Stimulated activated CD8-positive, alpha-beta memory T cell treated with anti-CD3 and anti-CD28 coated beads, Interleukin-15, amount 100 ng/mL, for 4 hours (primary cell): ENCODE measurements at places on chromosomes 5 and 9.

- no peak for DNase-seq
Measured at GRCh38 chr9:114852050-114852594, 46.3 kb upstream of the TNFSF15 start.

DNA sequence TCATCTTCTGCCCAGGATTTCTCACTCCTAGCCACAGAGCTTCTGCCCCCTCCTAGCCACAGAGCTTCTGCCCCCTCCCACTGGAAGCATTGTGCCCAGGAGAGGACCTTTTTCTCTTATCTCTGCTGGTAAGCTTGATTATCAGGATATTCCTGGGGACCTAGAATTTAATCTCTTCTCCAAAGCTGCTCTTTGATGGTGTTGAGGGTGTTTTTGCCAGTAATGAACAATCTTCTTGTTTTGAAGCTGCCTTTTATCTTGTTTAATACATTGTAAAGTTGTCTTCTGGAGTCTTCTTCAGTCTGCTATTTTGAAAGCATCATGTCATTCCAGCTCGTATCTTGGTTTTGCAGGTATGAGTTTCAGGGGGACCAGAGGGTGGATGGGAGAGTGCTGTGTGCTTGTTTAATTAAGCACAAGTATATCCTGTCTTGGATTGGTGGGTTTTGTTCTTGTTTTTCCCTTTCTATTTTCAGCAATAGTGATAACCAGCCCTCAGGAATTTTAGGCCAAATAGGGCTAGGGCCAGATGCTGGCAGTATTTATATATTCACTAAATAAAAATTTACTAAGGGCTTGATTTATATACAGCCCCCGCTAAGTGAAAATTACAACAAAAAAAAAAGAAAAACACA is 214.0 kb upstream of the DMRT1 start:
- no peak for DNase-seq

- peak; percentile 24 for DNase-seq
Measured at GRCh38 chr9:22079873-22080341, 70.8 kb upstream of the CDKN2B start.

DNA sequence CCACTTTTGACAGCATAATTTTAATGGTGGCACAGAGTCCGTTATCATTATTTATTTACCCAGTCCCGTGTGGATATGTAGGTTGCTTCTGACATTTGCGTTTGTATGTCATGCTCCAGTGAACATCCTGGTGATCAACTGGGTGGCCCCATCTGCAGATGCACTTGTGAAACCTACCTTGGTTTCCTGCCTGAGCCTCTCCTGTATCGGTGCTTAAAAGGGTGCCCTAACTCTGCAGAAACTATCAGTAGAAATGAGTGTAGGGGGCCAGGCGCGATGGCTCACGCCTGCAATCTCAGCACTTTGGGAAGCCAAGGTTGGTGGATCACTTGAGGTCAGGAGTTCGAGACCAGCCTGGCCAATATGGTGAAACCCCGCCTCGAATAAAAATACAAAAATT is 92.1 kb upstream of the IER5L start:
- DNase-seq, result no peak

GRCh38 chr9:86733929-86734328 is 213.4 kb downstream of the GAS1 start:
- no peak for DNase-seq

DNA sequence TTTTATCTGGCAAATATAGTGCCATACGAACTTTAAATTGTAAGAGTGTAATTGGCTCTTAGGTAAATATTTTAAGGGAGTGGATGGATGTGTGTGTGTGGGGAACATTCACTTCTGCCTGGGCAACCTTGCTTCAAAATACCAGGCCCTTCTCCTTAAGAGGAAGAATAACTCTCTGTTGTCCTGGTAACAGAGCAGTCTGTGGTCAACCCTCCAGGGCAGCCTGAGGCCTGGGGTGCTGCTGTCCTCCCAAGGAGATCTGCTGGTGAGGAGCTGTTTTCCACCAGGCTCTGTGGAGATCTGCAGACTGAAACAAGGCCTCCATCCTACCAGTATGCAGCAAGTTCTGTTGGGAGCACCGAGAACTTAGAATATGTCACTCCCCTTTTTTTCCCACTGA is 325.2 kb downstream of the PSAT1 start:
- DNase-seq, result no peak

DNA sequence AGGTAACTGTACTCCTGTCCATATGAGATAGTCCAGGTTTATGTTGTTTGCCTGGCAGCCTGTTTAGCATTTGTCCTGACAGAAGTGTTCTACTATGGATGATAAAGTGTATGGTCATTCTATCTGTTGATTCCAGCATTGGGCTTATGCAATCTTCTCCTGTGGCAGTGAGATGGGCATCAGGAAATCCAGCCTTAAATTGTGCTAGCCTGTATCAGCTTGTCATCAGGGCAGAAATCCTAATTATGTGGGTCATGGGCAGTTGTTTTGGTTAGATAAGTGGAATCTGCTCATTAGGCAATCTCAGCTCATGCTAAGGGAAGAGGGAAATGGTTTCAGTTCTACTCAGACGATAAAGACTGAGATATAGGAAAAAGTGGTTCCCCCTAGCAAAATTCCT is 247.4 kb upstream of the CHD1 start:
- DNase-seq, result no peak

GRCh38 chr9:127763918-127764384 is 14.5 kb downstream of the SH2D3C start:
- DNase-seq, result no peak

- no peak for DNase-seq
Measured at GRCh38 chr9:93827545-93828330, 127.4 kb downstream of the BARX1 start.

DNA sequence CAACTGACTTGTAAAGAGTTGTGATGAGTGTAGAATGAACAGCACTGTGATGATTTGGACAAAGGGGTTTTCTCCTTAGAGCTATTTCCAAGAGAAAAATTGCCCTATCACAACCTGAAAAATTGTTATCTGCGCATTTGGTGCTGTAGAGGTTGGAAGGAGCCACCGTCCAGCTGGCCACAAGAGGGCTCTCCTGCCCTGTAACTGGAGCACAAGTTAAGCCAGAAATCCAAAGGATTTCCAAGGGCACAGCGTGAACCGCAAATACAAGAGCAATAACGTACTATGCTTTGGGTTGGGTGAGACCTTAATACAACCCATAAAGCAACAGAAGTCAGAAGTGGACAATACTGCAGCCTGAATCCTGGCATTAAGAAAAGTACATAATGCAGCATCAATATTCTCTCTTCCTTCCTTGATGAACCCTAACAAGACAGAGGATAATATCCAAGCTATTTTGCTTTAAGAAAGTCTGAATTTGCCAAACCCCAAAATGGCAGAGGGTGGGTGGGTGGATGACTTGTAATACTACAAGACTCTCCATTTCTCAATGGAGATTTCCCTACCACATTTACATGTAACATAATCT is 56.8 kb upstream of the SMIM32 start:
- DNase-seq, result no peak

- DNase-seq, result no peak
Measured at GRCh38 chr5:1182633-1183423, 18.6 kb upstream of the SLC6A19 start.

DNA sequence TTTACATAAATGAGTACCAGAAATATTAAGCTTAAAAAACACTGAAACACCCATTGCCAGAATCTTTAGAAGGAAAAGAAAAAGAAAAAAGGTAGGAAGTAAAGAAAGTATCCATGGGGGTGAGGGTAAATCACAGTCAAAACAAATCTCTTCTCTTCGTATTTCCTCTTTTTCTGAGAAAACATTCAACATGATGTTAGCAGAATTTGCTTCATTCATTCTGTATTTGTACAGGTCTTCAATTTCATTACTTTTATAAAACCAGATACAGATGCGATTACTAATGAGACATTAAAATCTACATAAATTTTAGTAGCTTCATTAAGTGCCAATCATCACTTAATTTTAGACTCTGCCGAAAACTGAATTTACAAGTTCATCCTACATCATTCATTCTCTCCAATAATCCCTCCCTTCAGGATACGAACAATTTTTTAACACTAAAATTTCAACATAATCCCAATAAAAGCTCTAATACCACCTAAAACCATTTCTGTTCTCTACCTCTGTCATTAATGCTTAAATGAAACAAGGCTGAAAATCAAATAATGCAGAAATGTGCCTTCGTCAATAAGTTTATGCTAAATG is 7.0 kb downstream of the NR3C1 start:
- no peak for DNase-seq

- DNase-seq, result no peak
Measured at GRCh38 chr5:145805819-145806218, 29.3 kb downstream of the PRELID2 start.

DNA sequence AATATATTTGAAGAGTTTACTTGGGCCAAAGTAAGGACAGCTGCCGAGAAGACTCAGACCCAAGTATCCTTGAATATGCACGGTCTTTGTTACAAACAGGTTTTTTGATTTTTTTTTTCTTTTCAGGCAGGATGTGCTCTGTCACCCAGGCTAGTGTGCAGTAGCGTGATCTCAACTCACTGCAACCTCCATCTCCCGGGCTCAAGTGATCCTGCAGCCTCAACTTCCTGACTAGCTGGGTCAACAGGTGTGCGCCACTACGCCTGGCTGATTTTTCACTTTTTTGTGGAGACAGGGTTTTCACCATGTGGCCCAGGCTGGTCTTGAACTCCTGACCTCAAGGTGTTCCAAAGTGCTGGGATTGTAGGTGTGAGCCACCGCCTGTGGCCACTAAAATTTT is 27.4 kb downstream of the JMY start:
- no peak for DNase-seq
